ENCODE measurements at places on chromosomes 6 and 20.

DNA sequence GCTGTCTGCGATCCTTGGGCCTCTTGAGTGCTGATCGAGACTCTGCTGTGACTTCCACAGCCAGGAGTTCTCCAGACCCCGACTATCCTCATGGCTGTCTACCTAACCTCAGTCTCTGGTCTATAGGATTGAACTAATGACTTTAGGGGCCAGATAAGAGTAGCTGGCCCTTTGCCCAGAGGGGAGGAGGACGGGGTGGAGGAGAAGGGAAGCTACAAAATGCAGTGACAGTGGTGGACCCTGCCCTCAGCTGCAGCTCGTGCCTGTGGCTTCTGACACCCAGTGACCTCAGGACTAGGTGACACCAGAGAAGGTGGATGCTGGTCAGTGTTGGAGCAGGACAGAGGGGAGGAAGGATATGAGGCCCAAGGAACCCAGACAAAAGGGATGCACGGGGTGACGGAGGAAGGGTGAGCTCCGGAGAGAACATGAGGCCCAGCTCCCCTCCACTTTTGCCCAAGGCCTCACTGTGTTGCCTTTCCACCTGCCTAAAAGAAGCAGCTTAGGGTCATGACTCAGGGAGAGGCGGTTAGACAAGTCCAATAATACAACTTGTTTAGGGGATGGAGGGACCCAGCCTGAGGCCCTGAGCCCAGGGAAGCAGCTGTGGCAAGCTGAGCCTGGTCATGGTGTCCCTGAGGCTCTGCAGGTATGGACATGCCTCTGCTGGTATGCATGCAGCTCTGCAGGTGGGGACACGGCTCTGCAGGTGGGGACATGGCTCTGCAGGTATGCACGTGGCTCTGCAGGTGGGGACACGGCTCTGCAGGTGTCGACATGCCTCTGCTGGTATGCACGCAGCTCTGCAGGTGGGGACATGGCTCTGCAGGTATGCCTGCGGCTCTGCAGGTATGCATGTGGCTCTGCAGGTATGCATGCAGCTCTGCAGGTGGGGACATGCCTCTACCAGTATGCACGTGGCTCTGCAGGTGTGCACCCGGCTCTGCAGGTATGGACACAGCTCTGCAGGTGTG lies 67.7 kb downstream of the SYNJ2 start:
- no peaks in the 10 kb centered on the region for H3K4me1 ChIP-seq
- no peak overlapping the region for H3K27ac ChIP-seq
- H3K27me3 ChIP-seq, result no peaks in the 10 kb centered on the region
- no peaks in the 10 kb centered on the region for H3K36me3 ChIP-seq
- no peak overlapping the region for H3K4me3 ChIP-seq

DNA sequence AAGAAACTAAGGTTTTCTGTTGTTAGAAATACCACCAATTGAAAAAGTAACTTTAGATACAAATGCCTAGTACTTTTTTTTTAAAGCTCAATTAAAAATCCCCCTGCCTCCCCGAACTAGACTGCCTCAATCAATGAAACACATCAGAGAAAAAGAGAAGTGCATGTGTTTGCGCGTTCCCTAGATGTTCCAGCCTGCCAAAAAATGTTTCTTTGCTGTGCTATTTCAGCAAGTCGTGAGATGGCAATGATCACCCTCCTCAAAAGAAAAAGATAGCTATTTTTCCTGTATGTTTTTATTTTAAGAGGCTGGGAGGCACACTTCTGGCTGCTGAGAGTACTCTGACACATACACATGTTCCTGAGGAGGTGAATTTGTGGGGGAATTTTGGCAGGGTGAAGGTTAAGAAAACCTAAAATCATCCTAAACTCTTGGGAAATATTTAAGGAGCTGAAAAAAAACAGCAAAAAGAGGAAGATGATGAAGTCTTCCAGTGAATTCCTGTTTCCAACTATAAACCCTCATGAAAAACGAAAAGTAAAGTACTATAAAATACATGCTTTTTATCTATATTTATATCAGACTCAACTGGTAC lies 114.8 kb downstream of the HIVEP2 start:
- no peak for DNase-seq
- H3K27me3 ChIP-seq, result no peaks in the 10 kb centered on the region
- H3K36me3 ChIP-seq, result no peaks in the 10 kb centered on the region
- H3K27ac ChIP-seq, result no peak overlapping the region
- no peaks in the 10 kb centered on the region for H3K4me1 ChIP-seq

- no peak overlapping the region for H3K4me3 ChIP-seq
- DNase-seq, result no peak
- peaks cover 12% of the 10 kb centered on the region for H3K4me1 ChIP-seq
- H3K36me3 ChIP-seq, result no peaks in the 10 kb centered on the region
These were observed 120.4 kb downstream of the VEGFA start for GRCh38 chr6:43890197-43891062.

DNA sequence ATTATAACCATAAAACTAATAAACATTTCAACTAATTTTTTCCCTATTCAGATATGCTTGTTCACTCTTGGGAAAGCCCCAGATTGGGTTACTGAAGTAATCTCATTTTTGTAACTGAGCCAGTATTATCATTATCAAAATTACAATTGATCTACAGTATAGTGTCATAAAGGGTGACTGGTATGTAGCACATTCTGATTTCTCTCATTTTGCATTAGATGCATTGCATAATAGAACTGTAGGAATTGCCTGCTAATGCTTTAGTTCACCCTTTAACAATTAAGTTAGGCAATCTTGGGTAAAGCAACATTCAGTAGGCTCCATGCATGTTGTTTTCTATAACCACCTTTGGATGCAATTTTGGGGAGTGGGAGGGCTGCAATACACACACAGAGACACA lies 150.8 kb upstream of the FLRT3 start:
- no peaks in the 10 kb centered on the region for H3K4me1 ChIP-seq
- H3K27ac ChIP-seq, result no peak overlapping the region
- DNase-seq, result no peak
- no peak overlapping the region for H3K4me3 ChIP-seq
- no peaks in the 10 kb centered on the region for H3K36me3 ChIP-seq

- peaks cover 2% of the 10 kb centered on the region for H3K27me3 ChIP-seq
- DNase-seq, result no peak
- H3K4me1 ChIP-seq, result peaks cover 6% of the 10 kb centered on the region
- H3K4me3 ChIP-seq, result peak within 1 kb of the TSS; percentile 49
- H3K27ac ChIP-seq, result no peak within 1 kb of the TSS
- H3K36me3 ChIP-seq, result no peaks in the 10 kb centered on the region
These were observed at the start of gene POPDC3 for GRCh38 chr6:105179244-105180065. TSS of gene POPDC3 (minus strand) at chr6:105180014. CDS start at chr6:105161909, 18,105 bp downstream.

- no peaks in the 10 kb centered on the region for H3K27me3 ChIP-seq
- DNase-seq, result no peak
- peak overlapping the region; percentile 73 for H3K4me3 ChIP-seq
- H3K4me1 ChIP-seq, result peaks cover 26% of the 10 kb centered on the region
- H3K36me3 ChIP-seq, result no peaks in the 10 kb centered on the region
- peak overlapping the region; percentile 72 for H3K27ac ChIP-seq
These were observed 646 bp downstream of the RPS6KA2 start for GRCh38 chr6:166626177-166627032.

DNA sequence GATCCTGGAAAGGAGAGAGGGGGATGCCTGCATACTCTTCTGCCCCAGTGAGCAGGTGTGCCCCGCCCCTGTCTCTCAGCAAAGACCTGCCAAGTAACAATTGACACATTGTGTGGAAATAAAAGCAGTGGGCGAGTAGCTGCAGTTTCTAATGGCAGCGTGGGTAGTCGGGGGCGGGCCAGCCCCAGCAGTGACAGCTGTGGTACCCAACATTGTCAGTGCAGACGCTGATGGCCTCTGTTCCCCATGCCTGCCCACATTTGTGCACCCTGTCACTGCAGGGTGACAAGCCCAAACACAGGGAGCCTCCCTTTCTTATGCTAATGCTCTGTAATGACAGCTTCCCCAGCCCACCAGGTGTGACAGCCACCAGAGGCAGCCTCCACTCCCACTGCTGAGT lies 491.7 kb downstream of the DHX35 start:
- no peak overlapping the region for H3K27ac ChIP-seq
- no peak overlapping the region for H3K4me3 ChIP-seq
- DNase-seq, result no peak
- H3K36me3 ChIP-seq, result no peaks in the 10 kb centered on the region
- H3K27me3 ChIP-seq, result peaks cover 4% of the 10 kb centered on the region
- H3K4me1 ChIP-seq, result no peaks in the 10 kb centered on the region

DNA sequence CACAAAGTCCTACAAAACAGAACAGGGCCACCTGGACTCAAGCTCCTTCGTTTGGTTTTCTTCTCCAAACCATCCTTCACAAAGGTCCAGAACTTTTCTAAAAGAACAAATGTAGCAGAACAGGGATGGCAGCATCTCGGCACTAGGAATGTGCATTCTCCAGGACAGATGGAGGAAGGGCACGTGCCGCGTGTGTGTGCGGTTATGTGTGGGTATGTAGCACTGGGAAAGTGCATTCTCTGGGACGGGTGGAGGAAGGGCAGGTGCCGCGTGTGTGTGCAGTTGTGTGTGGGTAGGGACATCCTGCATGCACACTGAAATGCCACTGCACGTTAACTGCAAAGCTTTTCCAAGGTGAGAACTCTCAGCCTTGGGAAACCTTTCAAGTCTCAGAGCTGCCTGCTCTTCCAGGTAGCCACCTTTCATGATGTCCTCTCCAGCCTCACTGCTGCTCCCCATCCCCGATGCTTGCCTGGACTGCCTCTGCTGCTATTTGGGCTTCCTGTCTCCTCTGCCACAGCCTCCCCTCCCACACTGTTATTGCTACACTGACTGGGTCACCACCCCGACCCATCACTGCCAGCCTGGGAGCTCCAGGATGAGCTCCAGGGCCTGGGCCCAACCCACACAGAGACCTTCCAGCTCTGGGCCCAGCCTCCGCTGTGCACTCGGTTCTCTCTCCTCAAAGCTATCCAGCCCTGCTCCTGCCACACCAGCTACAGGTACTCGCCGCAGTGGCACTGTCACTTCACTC lies 47.6 kb downstream of the EZR start:
- no peak overlapping the region for H3K4me3 ChIP-seq
- H3K4me1 ChIP-seq, result no peaks in the 10 kb centered on the region
- H3K36me3 ChIP-seq, result peaks cover 67% of the 10 kb centered on the region
- H3K27ac ChIP-seq, result no peak overlapping the region
- H3K27me3 ChIP-seq, result no peaks in the 10 kb centered on the region

DNA sequence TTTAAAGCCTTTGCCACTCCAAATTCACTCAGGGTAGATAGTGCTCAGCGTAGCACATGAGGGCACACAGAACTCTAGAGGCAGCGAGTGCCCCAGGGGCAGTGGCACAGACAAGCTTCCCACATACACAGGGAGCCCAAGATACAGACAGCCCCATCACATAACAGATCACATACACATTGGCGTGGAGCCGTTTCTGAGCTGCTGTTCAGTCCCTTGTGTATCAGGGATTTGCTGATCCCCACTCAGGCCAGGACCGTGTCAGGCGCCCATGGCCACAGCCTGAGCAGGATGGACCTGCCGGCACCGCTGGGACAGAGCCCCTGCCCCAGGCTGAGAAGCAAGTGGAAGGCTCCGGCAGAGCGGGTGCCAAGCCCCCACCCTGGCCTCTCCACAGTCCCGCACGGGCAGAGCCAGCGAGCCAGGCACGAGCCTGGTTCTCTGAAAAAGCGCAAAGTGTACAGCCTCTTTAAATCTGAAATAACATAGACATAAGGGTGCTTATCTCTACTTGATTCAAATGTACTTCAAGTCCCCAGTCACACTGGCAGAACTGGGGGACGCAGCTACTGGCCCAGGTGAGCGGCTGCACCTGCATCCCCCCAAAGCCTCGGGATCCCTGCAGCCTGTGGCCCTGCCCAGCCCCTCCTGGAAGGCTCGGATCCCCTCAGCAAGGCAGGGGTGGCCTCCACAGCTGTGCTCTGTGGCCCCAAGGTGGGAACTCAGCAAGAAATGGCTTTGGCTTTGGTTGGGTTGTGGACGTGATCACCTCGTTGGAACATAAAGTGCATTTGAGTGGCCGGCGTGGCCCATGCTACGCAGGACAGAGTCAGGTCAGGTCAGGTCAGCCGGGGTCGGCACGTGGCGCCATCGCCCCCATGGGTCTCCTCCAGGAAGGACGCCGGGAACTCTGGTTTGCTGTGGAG lies 231.3 kb downstream of the ERMARD start:
- no peaks in the 10 kb centered on the region for H3K27me3 ChIP-seq
- no peaks in the 10 kb centered on the region for H3K4me1 ChIP-seq
- no peak overlapping the region for H3K4me3 ChIP-seq
- no peak for DNase-seq
- H3K27ac ChIP-seq, result no peak overlapping the region
- H3K36me3 ChIP-seq, result no peaks in the 10 kb centered on the region

DNA sequence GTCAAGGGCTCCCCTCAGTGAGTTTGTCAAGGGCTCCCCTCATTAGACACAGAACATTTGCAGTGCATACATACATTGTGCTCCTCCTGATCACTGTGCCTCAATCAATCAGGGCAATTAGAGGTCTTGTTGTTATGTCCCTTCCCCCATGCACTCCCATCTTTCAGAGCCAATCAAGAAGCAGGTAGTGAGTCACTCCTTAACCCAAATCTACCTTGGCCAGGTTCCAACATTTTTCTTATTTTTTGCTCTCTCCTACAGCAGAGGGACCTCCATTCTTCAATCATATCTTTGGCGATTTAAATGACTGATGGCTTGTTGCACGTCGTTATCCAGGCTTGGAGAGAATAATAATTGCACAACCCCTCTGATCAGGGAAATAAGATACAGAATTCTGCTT lies 409.9 kb upstream of the SPTLC3 start:
- no peaks in the 10 kb centered on the region for H3K27me3 ChIP-seq
- no peak for DNase-seq
- no peak overlapping the region for H3K27ac ChIP-seq
- H3K4me1 ChIP-seq, result no peaks in the 10 kb centered on the region
- no peaks in the 10 kb centered on the region for H3K36me3 ChIP-seq
- H3K4me3 ChIP-seq, result no peak overlapping the region

DNA sequence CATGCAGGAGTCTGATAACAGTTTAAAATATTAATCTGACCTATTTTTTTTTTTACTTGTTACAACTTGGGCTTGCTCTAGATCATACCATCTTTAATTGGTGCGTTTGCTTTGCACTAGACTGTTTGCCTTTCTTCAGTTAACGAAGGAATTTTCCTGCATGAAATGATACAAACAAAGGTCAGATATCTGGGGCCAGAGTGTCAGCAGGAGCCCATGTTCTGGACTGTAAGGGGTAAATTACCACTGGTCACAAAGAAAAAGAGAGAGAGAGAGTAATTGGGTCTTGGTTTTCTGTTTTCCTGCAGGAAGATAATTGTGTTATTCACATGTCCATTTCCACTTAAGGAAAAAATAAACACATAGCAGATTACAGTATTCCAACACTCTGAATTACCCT lies 399.4 kb upstream of the MARCKS start:
- H3K4me1 ChIP-seq, result peaks cover 9% of the 10 kb centered on the region
- no peaks in the 10 kb centered on the region for H3K27me3 ChIP-seq
- no peak overlapping the region for H3K27ac ChIP-seq
- H3K36me3 ChIP-seq, result no peaks in the 10 kb centered on the region
- no peak overlapping the region for H3K4me3 ChIP-seq

Measured in liver (tissue), 10 donors.